ENCODE measurements at places on chromosomes 16 and 17.

- peak; percentile 53 for DNase-seq
Observed at GRCh38 chr16:11396241-11397048, 51.2 kb downstream of the RMI2 start.

DNA sequence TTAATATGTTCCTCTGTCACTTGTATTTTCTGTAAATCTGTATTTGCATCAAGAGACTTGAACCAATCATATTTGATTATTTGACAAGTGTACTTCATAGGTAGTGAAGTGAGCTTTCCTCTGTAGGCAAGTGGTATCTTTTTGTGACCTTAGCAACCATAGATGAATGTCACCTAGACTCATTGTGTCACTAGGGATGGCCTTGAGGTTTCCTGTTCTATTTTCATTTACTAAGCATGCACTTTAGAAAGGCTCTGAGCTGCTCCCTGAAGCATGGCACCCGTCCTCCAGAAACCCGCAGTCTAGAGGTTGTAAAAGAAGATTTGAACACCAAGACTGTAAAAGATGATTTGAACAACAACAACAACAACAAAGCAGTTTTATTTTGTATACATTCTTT is 151.7 kb downstream of the PRKCB start:
- no peak for DNase-seq

DNA sequence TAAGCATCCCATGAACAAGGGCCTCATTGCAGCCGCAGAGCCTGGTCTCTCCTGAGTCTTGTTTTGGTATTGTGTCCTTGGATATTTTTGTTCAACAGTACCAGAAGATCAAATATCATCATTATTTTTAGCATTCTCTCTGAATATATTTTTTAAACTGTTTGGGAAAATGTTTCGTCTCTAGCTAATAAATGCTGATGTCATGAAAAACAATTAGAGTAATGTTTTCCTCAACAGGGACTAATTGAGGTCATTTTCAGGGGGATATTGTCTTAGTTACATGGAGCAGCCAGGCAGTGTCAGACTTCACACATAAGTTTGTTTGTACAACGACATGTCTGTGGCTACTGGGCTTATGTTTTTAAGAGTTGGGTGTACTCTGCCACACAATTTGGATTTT is 805.3 kb upstream of the SOX9 start:
- no peak for DNase-seq

DNA sequence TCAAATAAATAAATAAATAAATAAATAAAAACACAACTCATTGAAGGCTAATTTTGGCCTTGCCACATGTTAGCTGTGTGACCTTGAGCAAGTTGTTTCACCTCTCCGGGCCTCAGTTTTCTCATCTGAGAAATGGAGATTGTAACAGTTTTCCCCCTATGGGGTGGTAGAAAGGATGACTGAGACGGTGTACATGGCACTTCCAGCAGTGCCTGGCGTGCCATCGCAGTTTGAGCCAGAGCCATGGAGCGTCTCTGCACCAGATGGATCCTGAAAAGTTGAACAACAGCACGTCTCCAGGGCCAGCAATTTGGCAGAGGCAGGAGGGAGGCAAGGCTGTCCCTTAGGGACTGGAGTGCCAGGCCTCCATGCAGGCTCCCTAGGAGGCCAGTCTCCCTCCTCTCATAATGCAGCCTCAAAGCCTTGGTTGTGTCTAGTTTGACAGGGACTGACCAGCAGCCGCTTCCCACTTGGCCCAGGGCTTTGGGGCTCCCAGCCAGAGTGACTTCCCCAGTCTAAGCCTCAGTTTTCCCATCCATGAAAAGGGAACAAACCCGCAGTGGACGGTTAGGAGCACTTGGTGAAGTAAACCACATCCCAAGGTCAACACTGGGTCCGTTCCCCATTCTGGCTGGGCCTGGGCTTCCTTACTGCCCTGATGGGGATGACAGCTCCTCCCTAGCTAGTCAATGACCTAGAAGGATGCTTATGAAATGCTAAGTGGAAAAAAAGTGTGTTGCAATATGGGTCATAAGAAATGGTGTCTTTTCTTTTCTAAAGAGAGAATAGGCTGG is 19.3 kb downstream of the SOCS1 start:
- no peak for DNase-seq

- no peak for DNase-seq
Observed at GRCh38 chr17:7647018-7647417, 3.7 kb upstream of the ATP1B2 start.

GRCh38 chr16:19132898-19133297 is 19.1 kb downstream of the ITPRIPL2 start:
- no peak for DNase-seq

- DNase-seq = no peak
Observed at GRCh38 chr17:37430051-37430627, 23.5 kb downstream of the TADA2A start.

DNA sequence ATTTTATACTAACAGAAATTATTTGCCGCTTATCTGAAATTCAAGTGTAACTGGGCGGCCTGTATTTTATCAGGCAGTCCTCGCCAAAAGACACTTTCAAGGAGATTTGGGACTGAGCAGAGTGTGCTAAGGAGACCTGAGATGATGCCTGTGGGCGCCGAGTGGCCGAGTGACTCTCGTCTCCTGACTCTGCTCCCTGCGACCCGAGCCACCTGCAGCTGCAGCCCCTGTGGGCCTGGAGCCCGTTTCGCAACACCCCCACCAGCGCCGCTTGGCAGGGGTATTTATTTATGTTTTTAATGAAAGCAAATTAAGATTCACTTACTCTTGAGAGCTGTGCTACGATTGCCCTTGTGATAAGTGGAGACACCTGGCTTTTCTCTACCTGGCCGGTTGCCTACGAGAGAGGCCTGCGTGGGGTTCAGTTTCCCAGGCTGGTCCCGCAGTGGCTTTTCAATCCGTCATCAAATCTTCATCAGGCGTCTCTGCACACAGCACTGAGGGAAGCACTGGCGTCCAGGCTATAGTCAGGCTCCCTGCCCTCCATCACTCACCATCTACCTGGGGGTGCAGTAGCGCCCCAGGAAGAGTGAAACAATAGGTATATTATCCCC is 124.0 kb downstream of the SEC14L1 start:
- DNase-seq = no peak

GRCh38 chr17:10022416-10022815 is 117.3 kb upstream of the RCVRN start:
- DNase-seq = no peak

- no peak for DNase-seq
Observed at GRCh38 chr17:4599505-4600281, 15.4 kb downstream of the SMTNL2 start.

DNA sequence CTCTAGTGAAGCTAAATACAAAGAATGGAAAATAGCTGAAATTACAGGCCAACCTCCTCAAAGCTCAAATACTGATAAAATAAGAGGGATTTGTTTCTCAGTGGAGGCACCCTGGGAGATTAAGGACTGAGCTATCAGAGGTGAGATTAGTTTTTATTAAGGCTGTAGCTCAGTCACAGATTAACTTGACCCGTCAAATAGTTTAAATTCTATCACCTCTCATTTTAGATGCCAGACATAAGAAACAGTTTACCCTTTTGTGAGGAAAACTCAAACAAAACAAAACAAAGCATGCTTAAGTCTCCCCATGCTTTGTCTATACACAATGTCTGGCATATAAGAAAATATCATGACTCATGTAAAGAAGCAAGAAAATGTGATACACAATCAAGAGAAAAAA is 208.3 kb upstream of the PMFBP1 start:
- DNase-seq = no peak

- DNase-seq = no peak
Observed at GRCh38 chr16:50313596-50314478, 47.5 kb downstream of the ADCY7 start.

GRCh38 chr17:74516561-74517328 is 14.5 kb downstream of the CD300LB start:
- no peak for DNase-seq

DNA sequence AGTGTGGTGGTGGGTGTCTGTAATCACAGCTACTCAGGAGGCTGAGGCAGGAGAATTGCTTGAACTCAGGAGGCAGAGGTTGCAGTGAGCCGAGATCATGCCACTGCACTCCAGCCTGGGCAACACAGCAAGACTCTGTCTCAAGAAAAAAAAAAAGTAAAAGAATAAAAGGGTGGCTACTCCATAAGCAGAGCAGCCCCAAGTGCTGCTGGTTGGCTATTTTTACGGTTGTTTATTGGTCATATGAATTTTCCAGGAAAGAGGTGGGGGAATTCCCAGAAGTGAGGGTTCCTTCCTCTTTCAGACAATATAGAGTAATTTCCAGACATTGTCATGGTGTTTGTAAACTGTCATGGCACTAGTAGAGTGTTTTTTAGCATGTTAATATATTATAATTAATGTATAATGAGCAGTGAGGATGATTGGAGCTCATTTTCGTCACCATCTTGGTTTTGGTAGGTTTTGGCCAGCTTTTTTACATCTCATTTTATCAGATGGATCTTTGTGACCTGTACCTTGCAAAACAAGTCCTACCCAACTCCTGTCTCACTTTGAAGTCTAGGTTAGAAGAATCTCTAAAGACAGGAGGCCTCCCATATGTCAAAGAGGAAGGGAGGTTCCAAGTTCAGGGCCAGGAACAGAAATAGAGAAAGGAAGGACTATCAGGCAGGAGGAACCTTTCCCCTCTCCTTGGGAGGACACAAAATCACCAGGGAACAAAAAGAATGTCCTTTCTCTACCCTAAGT is 39.1 kb downstream of the HOXB1 start:
- DNase-seq = no peak

DNA sequence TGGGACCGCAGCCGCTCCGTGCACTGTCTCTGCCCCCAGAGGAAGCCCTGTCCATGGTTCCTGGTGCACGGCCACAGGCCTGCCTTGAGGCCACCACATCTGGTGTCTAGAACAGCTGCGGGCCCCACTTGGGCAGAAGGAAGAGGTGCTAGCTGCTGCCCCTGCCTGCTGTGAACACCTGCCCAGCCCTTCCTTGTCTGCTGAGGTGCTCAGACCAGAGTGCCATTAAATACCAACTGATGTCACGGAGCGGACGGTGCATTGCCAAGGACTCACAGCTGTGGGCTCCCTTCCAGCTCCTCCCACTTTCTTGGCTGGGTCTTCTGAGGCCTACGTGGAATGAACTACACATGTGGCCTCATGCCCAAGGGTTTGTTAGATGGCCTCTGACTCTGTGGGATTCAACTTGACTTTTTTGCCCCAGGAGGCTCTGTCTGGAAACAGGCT is 146.1 kb downstream of the RAB11FIP4 start:
- DNase-seq = no peak

DNA sequence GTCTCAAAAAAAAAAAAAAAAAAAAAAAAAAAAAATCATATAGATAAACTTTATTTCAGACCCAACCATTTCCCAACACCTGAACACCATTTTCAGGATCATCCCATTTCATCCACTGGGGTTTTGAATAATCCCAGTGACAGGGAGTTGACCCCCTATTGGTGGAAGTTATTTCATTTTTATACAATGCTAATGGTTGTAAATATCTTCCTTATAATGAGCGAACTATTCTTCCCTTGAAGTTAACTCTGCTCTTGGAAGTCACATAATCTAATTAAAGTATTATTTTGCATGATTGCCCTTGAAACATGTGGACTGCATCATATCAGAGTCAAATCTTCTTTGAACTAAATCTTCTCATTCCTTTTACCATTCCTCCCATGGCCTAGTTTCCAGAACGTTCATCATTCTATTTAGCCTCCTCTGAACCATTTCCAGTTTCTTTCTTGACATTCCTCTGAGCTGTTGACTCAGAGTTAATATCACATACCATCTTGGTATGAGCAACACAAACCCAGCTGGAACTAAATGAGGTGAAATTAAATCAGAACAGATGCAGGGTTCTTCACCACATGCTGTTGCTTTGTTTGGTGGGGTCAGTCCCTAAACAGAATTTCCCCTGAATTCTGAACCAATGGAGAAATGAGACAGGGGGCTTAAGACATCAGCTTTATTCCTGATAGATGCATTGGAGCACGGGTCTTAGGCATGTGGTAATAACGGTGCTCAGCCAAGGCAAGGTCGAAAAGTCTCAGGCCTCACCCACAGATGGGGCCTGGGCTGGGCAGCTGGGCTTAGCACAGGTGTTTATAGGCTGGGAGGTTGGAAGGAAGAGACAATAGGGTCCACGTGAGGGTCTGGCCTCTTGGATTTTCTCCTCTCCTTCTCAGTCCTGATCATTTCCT is 8.9 kb downstream of the HSD17B2 start:
- DNase-seq = no peak

DNA sequence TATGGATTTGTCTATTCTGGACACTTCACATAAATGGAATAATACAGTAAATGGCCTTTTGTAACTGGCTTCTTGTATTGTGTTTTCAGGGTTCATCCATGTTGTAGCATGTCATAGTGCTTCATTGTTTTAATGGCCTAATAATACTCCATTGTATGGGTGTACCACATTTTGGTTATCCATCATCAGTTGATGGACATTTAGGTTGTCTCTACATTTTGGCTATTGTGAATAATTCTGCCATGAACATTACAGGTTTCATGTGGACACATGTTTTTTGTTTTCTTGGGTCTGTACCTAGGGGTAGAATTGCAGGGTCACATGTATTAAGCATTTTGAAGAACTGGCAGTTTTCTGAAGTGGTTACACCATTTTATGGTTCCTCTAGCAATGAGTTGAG is 223.5 kb upstream of the CACNG5 start:
- DNase-seq = no peak

DNA sequence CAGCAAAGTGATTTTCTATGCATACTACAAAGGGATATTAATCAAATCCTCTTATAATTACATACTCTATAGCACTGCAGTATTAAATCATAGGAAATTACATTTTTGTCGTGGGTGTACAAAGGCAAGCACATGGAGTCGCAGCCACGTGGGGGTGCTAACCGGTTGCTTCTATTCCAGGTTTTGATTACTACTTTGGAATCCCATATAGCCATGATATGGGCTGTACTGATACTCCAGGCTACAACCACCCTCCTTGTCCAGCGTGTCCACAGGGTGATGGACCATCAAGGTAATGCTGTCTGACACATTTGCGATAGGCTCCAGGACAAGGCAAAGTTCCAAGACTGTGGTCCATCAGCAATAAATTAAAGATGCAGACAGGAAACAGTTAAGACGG is 60.1 kb downstream of the ARSG start:
- DNase-seq = no peak

DNA sequence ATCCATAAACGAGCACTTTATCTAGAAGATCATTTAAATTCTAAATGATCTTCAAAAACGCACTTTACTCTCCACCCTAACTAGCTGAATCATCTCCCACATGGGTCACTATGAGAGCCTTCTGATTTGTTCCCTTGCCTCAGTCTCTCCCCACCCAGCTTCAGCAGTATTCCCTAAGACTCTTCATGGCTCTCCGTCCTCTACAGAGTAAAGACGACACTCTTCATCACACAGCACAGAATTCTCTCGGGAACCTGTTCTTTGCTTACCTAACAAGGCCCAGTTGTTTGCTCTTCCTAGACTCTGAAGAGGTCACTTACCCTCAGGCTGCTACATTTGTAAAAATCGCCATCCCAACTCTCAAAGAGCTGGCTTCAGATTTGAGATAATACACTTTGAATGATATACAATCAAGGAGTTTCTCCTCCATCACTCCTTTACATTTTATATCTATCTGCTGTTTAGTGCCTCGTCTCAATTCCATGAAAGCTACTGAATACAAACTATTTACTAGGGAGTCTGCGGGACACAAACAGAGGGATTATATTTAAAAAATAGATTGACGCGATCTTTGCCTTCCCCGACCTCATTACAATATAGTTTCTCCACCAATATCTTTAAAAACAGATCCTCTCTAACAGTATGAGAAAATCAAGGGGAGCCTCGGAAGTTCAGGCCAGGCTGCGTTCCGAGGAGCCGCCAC is 511 bp upstream of the LIG3 start:
- DNase-seq = no peak

GRCh38 chr16:30395155-30395991 is at the start of gene ZNF48:
TSS of gene ZNF48 (plus strand) at chr16:30395420. CDS start at chr16:30395795, 375 bp downstream.
- peak; percentile 23 for DNase-seq

- peak; percentile 3 for DNase-seq
Observed at GRCh38 chr17:31008374-31009041, 37.7 kb downstream of the RNF135 start.

Measured in GOT3 (cell line).